Hindlimb muscle (tissue), 1 donor: ENCODE measurements at places on chromosomes 13 and 19.

- DNase-seq = no peak
These were observed 19.3 kb upstream of the TMEM255B start for GRCh38 chr13:113739527-113740285.

- DNase-seq = peak; percentile 61
These were observed 427.1 kb downstream of the GPC5 start for GRCh38 chr13:91825516-91825915.

- DNase-seq = no peak
These were observed 13.5 kb upstream of the ESD start for GRCh38 chr13:46810440-46810839.

- no peak for DNase-seq
These were observed 7.8 kb downstream of the ACTMAP start for GRCh38 chr19:40742477-40742876.

GRCh38 chr19:852136-853013, at the start of gene ELANE:
Gene ELANE (plus strand): TSS chr19:852303. CDS start chr19:852329, 26 bp downstream.
- DNase-seq = no peak

- no peak for DNase-seq
These were observed 120.7 kb downstream of the RXFP2 start for GRCh38 chr13:31860002-31860401.

DNA sequence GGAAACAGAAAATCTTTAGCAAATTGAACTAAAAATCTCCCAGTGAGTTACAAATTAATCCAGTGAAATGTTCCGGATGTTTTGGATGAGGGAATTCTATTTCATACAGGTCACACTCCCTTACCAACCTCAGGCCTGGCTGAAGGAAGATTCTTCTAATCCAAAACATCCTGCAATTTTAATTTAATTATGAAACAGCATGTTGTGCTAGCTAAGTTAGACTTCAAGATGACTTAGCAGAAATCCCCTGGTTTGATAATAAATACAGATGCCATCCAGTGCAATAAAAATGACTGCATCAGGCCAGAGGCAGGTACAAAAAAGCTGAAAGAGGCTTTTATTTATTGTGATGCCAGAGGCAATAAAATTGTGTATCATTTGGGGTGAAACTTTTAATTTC, 96.7 kb upstream of the CLDN10 start:
- DNase-seq = no peak

DNA sequence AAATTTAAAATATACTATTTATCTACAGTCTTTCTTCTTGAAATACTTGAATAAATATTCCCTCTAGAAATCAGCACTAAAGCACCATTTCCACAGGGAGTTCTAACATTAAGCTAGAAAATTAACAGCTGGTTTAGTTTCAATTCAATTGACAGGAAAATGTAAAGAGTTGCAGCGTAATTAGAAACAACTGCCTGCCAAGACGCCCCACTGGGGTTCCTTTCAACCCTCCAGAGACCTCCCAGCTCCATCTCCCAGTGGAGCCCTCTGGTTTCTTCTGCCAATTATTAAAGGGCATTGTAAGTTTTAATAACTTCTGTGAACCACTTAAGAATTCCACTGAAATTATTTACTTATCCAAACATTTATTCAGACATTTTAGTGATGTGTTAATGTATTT, 4.2 kb downstream of the GJA3 start:
- no peak for DNase-seq

GRCh38 chr19:5103061-5103701, 134.3 kb downstream of the KDM4B start:
- peak; percentile 32 for DNase-seq

- DNase-seq = no peak
These were observed 3.7 kb downstream of the GADD45B start for GRCh38 chr19:2479556-2480194.

- DNase-seq = no peak
These were observed 533.0 kb downstream of the MYO16 start for GRCh38 chr13:109162248-109163036.

DNA sequence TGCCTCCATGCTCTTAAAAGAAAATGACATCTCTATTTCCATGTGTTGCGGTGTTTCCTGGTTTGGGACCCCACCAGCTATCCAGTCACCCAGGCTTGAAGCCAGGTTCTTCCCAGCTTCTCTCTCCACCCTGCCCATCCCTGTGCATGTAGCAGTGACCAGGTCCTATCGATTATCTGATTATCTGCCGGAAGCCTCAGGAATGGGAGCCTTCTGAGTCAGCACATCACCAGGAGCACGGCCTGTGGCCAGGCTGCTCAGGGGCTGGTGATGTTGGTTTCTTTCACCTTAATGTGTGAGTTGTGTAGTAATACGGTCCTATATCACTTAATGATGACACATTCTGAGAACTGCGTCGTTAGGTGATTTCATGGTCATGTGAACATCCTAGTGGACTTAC, 33.7 kb downstream of the PPP1R37 start:
- DNase-seq = no peak

DNA sequence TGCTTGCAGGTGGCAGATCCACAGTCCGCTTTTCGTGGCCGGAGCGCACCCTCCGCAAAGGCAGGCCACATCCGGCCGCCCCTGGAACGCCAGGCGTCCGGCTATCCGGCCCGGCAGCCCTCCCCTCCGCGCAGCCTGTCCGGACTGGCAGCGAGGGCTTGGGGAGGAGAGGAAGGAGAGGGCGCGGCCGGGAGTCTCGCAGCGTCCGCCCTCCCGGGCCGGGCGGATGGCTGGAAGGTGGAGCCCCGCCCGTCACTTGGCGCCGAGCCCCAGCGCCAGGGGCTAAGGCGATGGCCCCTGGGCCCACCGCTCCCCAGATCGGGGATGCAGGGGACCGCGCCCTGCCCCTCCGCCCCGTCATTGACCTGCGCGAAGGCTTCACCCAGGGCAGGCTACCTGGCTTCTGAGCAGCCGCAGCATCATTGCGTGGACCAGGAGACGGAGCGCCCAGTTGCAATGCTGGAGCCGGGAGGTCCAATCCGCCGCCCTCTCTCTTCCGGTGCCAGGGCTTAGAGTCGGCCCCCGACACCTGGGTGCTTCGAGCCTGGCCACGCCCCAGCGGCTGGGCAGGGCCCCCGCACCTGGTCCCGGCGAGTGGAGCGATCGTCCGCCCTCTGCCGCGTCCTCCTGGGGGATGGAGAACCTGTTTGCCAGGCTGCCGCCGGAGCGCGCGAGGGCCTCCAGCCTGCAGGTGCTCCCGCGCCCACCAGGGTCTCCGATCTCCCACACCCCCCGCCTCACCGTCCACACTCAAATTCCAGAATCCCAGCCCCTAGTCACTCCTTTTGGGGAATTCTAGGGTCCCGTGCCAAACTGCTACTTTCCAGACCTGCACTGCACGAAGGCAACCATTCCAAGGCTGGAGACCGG, at the start of gene FUT1:
TSS of gene FUT1 (minus strand) at position 146 of the 870 bp plus-strand sequence. CDS start 1,360 bp downstream, outside the sequence.
- DNase-seq = no peak

DNA sequence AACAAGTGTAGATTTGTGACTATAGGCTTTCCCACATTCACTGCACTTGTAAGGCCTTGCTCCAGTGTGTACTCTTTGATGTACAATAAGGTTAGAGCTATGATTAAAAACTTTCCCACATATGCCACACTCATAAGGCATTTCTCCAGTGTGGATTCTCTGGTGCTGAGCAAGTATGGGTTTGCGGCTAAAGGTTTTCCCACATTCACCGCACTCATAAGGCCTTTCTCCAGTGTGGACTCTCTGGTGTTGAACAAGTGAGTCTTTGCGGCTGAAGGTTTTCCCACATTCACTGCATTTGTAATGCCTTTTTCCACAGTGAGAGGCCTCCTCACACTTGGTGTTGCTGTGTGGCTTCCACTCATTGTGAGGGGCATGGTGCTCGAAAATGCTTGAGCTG, 3.7 kb downstream of the ZNF772 start:
- no peak for DNase-seq

- no peak for DNase-seq
These were observed 1209.7 kb upstream of the PCDH9 start for GRCh38 chr13:68439817-68440216.

GRCh38 chr13:50990818-50991506, 81.4 kb downstream of the RNASEH2B start:
- peak; percentile 51 for DNase-seq

DNA sequence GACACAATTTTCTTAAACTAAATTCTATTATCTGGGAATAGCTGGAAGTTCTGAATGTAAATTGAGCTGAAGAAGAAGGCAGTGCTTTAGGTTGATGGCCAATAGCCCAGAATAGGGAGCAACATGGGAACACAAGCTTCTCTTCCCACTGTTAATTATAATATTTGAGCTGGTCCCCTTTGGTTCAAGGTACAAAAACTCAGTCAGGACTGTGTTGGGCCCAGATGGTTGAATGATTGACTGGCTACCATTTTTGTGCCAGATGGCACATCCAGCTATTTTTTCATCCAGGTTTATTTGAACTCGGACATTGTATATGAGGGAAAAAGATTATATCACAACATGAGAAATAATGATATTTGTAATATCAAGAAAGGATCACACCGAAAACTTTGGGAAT, 458.9 kb downstream of the SLITRK1 start:
- DNase-seq = peak; percentile 56

GRCh38 chr19:55147545-55148251, 1.3 kb downstream of the TNNT1 start:
- DNase-seq = no peak

DNA sequence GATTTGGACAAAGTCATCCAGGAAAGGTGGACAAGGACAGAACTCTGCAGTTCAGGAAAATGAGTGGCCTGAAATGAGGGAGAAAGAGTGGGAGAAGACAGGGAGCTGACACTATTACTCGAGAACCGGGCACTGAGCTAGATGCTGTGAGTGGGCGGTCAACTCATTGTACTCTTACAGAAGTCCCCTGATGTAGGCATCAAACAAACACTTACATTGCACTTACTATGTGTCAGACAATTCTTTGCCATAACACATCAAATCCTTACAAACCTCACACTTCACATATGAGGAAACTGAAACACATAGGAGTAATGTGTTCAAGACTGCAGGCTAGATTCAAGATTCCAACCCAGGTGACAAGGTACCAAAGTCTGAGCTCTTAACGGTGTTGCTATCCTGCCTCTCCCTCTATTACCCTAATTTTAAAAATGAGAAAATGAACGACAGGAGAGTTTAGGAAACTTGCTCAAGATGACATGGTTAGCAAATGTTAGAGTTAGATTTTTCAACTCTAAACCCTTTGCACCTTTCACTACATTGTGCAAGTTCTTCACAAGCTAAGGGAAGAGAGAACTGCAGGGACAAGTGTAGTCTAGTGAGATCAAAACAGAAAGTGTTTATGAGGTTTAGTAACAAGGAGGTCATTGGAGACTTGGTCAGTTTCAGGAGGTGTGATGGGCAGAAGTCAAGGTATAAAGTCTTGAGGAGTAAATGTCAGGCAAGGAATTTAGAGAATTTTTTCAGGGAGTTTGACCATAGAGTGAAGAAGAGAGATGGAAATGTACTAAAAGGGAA, 4.9 kb upstream of the MEDAG start:
- no peak for DNase-seq

DNA sequence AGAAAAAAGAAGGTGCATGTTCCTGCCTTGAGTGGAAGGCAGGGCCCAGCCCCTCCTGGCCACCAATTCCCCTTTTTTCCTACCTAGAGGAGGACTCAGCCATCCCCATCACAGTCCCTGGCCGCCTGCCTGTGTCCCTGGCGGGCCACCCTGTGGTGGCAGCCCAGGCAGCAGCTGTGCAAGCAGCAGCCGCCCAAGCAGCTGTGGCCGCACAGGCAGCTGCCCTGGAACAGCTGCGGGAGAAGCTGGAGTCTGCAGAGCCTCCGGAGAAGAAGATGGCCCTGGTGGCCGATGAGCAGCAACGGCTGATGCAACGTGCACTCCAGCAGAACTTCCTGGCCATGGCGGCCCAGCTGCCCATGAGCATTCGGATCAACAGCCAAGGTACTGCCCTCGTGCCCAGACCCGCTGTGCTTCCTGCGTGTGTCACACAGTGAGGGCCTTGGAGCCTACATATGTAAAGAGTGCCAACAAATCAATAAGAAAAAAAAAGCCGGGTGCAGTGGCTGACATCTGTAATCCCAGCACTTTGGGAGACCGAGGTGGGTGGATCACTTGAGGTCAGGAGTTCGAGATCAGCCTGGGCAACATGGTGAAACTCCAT, 17.6 kb upstream of the WDR18 start:
- DNase-seq = no peak

GRCh38 chr13:43094901-43095300, 71.5 kb downstream of the DNAJC15 start:
- no peak for DNase-seq

DNA sequence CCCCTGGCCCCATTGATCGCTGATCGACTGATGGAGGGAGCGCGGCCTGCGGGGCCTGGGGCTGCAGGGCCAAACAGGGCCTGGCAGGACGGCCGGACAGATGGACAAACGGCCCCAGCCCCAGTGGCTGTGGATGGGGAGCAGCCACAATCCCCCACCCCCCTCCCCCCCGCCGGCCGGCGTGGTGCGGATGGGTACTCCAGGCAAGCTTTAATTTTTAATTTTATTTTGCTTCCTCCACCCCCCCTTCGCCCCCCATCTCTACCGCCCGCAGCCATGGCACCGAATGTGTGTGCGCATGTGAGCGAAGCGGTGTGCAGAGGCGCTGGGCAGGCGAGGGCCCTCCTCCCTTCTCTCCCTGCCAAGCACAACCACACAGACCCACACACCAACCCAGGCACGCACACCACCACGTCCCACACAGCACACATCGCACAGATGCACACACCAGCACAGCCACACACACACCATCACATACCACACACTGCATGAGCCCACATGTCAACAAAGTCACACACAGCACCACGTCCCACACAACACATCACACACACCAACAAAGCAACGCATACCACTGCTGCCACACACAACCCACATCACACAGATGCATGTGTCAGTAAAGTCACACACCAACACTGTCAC, 12.4 kb downstream of the ERFL start:
- no peak for DNase-seq

- DNase-seq = no peak
These were observed 4.6 kb downstream of the IGFL4 start for GRCh38 chr19:46035986-46036743.

- DNase-seq = peak; percentile 6
These were observed 84.0 kb upstream of the SLC7A1 start for GRCh38 chr13:29679396-29680053.

GRCh38 chr19:42422901-42423461, 4.2 kb downstream of the LIPE start:
- no peak for DNase-seq

DNA sequence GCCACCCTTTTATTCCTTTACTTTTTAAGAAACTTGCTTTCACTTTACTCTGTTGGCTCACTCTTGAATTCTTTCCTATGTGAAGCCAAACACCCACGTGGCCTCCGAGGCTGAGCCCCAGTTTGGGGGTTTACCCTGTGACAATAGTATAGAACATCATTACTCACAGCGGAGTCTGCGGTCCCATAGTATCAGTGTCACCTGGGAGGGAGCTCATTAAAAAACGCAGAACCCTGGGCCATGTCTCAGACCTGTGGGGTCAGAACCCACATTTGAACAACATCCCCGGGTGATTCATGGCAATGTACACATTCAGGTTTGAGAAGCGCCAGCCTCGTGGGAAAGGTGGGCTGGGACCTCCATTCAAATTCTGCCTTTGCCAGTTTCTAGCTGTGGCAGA, 36.0 kb upstream of the UBL3 start:
- no peak for DNase-seq
